ENCODE measurements at places on chromosomes 3 and 15.

- no peak for DNase-seq
Observed at GRCh38 chr15:40823572-40824343, 4.8 kb downstream of the PPP1R14D start.

DNA sequence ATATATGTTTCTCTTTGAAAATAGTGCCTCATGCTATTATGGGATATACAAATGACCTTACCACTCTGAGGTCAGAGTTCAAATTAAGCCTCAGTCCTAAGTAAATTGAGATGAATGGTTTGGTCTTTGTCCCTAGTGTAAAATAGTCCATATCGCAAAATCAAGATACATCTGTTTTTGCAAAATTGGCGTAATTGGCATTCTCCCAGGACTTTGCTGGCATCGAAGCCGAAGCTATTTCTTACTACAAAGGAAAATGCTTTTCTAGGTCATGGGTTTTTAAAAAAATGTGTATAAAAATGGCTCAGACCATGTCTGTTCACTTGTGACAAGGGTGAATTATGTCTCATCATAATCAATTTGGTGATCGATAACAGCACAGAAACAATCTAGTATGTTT, 25.9 kb downstream of the ROBO2 start:
- DNase-seq = no peak

GRCh38 chr3:63988943-63989342, 34.4 kb downstream of the PSMD6 start:
- no peak for DNase-seq

DNA sequence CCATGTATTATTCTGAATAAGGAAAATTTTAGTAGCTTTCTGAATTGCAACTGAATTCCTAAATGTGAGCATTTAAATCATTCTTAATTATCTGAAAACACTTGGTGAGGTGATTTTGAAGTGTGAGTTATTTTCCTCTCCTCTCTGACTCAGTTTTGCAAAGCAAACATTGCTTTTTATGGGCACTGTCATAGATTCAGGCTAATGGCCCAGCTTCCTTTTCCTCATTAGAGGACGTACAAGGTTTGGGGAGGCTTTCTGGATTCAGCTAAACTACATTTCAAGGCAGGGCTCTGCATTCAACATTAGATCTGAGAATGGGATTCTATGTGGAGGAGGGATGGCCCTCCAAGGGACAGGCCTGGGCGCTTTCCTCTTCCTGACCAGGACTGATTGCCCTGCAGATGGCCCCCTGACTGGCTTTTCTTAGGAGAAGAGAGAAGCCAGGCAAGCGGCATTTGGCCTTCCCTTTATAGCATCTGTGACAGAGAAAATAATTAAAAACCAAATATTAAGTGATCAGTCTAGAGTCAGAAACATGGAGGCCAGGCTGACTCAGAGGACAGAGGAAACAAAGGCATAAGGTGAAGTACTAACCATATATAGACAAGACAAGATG, 53.0 kb upstream of the STXBP5L start:
- DNase-seq = no peak

DNA sequence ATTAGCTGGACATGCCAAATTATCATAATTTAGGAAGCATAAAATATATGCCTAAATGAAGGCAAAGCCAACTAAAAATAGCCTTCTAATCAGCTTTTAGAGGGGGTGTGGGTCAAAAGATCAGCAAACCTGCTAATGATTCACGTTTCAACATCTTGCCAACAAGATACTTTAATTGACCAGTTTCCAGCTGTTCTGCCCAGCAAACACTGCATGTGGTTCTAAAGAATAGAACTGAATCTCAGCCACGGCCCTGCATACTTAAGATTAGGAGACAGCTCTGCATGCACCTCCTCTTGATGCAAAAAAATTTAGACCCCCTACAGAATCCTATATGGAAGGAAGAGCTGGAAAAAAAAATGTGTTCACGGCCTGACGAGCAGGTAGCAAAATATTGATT, 500.5 kb downstream of the TBL1XR1 start:
- no peak for DNase-seq

GRCh38 chr3:61901986-61902385, 340.6 kb downstream of the PTPRG start:
- no peak for DNase-seq

- no peak for DNase-seq
Observed at GRCh38 chr3:103440539-103441203, 1005.9 kb downstream of the ZPLD1 start.

DNA sequence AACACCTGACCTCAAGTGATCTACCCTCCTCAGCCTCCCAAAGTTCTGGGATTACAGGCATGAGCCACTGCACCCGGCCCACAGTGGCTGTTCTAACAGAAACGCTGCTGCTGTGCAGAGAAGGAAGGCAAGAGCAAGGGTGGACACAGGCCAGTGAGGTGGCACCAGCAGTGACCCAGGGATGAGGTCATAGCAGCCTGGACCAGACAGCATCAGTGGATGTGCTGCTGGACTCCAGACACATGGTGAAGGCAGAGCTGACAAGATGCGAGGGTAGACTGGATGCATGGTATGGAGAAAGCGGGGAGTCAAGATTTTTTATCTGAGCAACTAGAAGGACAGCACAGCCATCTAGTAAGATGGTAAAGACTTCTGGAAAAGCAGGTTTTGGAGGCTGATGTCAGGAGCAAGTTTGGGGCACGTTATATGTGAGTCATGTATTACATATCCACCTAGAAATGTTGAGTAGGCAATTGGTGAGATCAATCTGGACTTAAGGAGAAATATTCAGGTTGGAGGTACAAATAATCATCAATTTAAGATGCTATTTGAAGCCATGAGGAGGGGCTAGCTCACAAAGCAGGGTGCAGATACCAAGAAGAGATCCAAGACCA, 22.1 kb upstream of the TJP1 start:
- no peak for DNase-seq

DNA sequence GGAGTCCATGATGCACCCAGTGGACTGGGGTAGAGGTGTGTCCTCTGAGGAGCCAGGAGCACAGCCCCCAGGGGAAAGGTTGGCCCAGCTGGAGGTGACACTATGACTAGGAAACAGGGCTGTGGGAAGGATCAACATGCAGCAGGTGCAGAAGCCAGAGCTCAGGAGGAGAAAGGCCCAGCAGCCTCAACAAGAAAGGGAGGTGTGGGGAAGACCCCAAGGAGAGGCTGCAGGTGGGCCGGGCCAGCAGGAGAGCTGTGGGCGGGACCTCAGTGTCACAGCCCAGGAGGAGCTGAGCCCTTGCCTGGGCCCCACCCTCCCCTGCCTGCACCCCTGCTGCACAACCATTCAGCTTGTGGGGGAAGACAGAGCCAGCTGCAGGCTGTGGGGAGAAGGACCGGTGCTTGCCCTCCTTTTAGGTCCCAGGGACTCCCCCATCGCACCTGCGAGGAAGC, 18.4 kb upstream of the KLF13 start:
- DNase-seq = no peak

- no peak for DNase-seq
Observed at GRCh38 chr3:126666658-126667528, 12.0 kb upstream of the TXNRD3 start.
